Smooth muscle cell of trachea (primary cell): ENCODE measurements at places on chromosomes 2 and 18. TPM values are rescaled to one million over a fixed set of nuclear protein-coding genes. Genes with fewer than 3 reads are reported as not detected.

TUBA4B gene
- total RNA-seq: 0.17 TPM in 1 of 2 replicates, not detected in the other

ATP8B1 gene
- total RNA-seq: 65.3 and 83.7 TPM in 2 replicates

CD302 gene
- 9.8 and 10.0 TPM in 2 replicates for total RNA-seq

SIGLEC15 gene
- 3.1 and 5.7 TPM in 2 replicates for total RNA-seq

FBXO48 gene
- total RNA-seq: 0.29 and 0.33 TPM in 2 replicates

DQX1 gene
- total RNA-seq: under 0.01 and 0.29 TPM in 2 replicates
